ENCODE measurements at places on chromosomes 7 and 10.

GRCh38 chr7:30726296-30727006 lies 25.5 kb upstream of the INMT start:
- DNase-seq: no peak

DNA sequence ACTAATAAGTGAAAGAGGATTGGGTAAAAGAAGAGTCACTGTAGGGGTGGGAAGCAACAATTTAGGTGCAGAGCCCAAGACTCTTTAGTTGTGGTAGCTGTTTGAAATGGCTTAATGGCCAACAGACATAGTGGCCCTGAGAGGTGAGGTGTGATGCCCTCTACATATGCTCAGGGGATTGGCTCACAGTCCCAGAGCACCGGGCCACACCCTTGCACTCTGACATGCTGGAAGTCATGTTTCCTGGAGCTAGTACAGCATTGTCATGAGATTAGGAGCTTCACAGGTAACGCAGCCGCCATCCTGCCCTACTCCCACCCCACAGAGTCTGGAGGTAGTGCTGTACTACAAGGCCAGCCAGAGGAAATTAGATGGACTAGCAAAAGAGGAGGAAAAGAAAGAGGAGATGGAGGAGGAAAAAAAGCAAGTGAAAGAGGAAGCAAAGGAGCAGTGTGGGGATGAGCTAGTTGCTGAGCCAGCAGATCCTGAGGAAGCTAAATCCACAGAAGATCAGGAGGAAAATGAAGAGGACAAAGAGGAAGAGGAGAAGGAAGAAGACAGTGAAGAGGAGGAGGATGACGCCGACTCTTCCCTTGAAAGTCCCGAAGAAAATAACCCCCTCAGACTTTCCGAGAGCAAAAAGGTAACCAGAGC lies 14.8 kb upstream of the FLNC start:
- DNase-seq: no peak

GRCh38 chr10:125880719-125881118 lies 373 bp downstream of the DHX32 start:
- no peak for DNase-seq

GRCh38 chr10:75408509-75408875 lies 6.9 kb upstream of the ZNF503 start:
- DNase-seq: no peak

DNA sequence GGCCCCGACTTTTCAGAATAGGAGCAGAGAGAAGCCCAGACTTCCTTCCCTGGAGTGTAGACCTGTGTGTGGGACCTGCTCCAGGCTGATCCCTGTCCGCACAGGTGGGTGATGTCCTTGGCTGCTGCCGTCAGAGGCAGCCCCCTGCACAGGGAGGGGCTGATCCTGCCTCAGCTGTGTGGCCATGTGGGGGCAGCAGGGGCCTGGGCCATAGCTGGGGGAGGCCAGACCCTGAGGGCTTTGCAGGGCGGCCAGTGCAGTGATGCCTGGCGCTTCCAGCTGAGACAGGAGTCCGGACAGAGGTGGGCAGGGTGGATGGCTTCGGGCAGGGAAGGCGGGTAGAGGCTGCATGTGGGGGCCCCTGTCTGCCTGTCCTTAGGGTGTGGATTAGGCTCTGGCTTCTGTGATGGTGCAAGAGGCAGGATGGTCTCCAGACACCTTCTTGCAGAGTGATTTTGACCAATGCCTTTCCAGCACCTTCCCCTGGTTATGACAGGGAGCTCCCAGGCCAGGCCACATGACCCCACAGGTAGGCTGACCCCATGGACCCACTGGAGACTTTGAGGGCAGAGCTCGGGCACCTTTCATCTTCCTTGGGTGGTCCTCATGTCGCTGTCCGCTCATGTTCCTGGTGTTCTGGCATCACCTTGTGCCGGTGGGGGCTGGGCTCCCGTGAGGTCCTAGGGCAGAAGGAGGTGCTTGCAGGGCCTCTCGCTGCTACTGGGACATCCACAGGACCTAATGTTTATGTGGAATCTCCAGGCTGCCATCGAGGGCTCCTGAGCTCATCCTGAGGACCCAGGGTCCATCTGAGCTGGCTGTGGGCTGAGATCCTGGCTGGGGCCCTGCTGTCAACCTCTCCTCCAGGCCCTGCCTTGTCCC lies 141.5 kb downstream of the ADCY1 start:
- no peak for DNase-seq

DNA sequence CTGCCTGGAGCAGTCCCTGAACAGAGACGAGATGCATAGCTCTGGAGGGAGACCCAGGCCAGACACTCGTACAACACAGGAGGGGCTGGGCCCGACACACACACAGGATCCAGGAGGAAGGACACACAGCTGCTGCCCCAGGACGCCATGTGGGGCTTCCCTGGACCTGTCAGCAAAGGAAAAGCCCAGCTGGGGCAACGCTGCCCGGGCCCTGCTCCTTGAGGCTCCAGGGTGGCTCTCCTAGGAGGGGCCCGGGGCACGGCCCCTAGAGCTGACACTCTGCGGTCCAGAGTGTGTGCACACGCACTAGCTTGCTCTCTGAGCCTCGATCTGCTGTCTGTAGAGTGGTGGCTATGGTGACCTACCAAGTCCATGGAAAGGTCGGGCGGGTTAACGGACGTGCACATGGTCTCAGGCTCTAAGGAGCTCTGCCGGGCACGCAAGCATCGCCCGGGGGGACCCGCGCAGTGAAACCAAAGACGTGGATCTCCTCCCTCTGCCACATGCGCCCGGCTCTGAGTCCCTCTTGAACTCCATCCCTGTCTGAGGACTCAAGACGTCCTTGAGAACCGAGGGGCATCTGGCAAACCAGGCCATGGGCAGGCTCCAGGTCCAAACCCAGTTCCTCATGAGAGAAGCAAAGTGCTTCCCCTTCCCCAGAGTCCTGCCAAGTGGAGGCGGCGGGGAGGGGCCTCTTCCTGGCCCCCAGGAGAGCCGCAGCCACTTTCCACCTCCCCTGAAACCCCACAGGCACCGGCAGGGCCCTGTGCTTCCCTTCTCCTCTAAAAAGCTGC lies 279.0 kb downstream of the ELFN1 start:
- DNase-seq: no peak

DNA sequence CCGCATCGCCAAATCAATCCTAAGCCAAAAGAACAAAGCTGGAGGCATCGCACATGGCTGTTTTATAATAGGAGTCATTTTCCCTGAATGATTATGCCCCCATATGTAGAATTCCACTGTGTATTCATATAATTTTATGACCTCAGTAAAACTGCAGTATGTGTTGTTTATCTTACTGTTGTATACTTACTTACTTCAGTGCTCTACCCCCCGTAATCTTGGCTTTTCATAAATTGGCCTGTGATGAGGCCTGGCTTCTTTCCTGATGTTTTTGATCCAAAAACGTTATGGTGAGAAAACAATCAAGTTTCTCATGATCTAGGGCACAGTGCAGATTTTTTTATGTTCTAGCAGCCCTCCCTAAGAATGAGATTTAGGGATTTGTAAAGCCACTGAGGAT lies 306.4 kb upstream of the FZD1 start:
- no peak for DNase-seq

- no peak for DNase-seq
These were observed 131.3 kb upstream of the PRKCQ start for GRCh38 chr10:6711408-6711841.

- DNase-seq: no peak
These were observed 17.1 kb upstream of the GTPBP4 start for GRCh38 chr10:971150-971542.

- no peak for DNase-seq
These were observed 18.7 kb upstream of the CRHR2 start for GRCh38 chr7:30700941-30701340.
